Liver (tissue), 10 donors: ENCODE measurements at places on chromosomes 12 and 14.

- DNase-seq, result no peak
Measured at GRCh38 chr12:6277982-6278438, 32.5 kb upstream of the PLEKHG6 start.

DNA sequence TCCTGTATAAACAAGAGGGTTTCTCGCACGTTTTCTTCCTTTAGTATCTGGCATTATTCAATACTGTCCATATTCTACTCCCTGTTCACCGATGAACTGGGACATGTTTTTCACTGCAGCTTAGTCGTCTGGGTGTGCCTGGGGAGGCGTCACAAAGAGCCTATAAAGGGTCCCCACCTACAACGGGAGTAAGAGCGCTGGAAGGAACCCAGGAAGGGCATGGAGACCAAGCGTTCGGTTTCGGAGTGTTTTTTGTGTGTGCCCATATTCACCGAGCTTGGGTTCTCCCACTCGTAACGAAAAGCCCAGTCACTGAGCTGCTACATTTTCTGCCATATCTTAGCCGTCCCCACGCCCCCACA, 592 bp upstream of the USP15 start:
- no peak for DNase-seq

DNA sequence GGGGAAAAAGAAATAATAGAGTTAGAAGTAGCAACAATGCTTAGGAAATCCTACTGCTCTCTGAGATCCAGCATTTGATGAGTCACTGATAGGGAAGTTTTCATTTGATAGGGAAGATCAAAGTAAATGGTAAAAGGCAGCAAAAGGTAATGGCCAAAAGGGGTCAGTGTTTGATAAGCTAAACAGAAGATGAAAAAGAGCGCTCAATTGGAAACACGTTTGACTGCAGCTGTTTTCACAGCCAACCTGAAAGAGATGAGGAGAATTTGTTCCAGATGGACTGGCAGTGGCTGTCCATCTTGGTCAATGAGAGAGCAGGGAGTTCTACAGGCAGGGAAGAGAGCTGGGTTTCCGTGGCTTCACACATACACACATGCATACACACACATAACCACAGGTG, 264.2 kb downstream of the TMEM132C start:
- DNase-seq, result no peak

DNA sequence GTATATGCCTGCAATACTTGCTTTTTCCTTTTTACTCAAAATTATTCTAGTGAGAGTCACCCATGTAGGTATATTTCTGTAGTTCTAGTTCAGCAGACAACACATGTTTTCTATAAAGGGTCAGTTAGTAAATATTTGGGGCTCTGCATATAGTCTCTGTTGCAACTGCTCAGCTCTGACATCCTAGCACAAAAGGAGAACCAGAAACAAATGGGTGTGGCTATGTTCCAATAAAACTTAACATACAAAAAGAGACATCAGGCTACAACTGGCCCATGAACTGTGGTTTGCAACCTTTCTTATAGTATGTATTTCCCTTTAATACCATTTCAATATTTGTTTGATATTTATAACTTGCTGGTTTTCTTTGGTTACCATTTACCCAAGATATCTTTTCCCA, 11.9 kb downstream of the NT5DC3 start:
- DNase-seq, result no peak

- no peak for DNase-seq
Measured at GRCh38 chr14:95497561-95498011, 18.9 kb downstream of the SYNE3 start.

DNA sequence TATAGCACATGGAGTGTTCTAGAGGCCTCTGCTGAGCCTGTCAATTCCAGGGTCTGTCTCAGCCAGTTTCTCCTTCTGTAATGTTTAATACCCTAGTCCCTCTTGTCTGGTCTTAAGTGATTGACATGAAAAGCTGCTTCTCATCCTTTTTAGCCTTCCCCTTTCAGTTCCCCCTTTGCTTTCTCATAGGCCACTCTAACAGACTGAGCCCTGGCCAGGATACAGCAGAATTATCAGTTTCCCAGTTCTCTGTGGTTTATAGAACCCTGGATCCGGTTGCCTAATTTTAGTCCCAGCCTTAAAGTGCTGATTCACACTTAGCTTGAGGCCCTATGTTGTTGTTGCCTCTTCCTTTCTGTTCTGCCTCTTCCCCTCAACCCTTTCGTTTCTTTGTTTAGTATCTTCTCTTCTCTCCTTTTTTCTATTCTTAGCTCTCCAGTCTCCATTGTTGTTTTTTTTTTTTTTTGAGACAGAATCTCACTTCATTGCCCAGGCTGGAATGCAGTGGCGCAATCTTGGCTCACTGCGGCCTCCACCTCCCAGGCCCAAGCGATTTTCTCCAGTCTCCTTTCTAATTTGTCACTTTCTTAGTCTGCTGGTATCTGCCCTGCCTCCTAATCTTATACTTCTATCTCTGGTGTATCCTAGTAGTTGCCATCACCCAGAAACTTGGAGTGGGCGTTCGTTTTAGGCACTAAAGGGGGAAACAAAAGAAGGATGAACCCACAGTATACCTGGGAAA, 2.9 kb upstream of the BIN2 start:
- no peak for DNase-seq

- DNase-seq, result no peak
Measured at GRCh38 chr14:84090837-84091236, 1439.1 kb upstream of the FLRT2 start.

- DNase-seq, result no peak
Measured at GRCh38 chr12:50087995-50088394, 2.9 kb downstream of the SMARCD1 start.

DNA sequence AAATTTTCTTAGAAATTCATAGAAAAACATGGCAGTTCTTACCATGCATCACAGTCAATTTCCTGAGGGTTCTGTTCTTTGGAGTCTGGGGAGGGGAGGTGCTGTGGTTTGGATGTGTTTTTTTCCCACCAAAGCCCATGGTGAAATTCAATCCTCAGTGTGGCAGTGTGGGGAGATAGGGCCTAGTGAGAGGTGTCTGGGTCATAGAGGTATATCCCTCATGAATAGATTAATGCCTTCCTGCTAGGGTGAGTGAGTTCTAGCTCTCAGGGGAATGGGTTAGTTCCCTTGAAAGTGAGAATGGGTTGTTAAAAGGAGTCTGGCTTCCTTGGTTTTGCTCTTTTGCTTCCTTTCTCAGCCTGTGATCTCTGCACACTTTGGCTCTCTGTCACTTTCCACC, 277.8 kb downstream of the APAF1 start:
- no peak for DNase-seq

DNA sequence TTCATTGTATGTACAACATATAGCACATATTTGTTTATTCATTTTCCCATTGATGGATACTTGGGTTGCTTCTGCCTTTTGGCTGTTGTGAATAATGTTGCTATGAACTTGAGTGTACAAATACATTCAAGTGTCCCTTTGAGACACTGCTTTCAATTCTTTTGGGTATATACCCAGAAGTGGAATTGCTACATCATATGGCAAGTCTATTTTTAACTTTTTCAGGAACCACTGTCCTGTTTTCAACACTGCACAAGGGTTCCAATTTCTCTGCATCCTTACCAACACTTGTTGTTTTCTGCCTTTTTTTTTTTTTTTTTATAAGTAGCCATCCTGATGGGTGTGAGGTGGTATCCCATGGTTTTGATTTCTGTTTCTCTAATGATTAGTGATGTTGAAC, 15.9 kb downstream of the RBMS2 start:
- DNase-seq, result no peak

DNA sequence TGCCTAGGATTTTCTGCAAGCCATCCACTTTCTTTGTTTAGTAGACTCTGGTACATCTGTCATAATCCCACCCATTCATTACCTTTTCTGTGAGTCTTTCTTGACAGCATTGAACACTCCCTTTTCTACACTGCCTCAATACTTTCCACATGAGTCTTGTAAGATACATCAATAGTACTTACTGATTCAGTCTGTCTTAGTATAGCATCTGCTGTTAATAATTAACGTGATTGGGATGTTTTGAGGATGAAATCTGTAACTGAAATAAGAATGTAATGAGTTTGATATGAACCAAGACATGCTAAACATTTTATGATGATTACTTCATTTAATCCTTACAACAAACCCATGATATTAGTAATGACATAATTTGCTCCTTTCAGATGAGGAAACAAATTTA, 196.2 kb upstream of the FOXG1 start:
- DNase-seq, result no peak

DNA sequence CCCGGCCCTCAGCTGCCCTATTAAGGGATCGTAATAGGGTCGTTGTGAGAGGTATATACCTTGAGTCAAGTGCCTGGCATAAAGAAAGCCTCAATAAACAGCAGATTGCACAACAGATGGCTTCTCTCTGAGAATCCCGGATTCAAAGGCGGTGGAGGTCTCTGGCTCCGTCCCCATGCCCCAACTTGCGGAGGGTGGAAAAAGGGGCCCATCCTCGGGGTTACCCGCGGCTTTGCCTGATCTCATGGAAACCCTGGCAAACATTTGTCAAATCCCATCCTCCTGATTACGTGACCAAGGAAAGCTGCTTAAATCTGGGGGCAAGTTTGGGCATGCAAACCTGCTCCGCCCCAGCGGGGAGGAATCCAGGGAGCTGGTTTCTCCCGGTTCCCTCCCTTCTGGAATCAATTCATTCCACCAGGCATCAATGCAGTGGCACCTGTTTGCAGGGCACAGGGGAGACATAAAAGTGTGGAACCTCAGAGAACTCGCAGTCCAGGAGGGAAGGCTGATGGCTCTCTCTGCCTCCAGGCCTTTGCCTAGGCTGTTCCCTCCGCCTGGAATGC, 12.3 kb downstream of the TRPV4 start:
- DNase-seq, result no peak

- no peak for DNase-seq
Measured at GRCh38 chr14:68041876-68042354, 222.3 kb downstream of the RAD51B start.

- DNase-seq, result no peak
Measured at GRCh38 chr12:51702587-51702986, 111.6 kb downstream of the SCN8A start.

DNA sequence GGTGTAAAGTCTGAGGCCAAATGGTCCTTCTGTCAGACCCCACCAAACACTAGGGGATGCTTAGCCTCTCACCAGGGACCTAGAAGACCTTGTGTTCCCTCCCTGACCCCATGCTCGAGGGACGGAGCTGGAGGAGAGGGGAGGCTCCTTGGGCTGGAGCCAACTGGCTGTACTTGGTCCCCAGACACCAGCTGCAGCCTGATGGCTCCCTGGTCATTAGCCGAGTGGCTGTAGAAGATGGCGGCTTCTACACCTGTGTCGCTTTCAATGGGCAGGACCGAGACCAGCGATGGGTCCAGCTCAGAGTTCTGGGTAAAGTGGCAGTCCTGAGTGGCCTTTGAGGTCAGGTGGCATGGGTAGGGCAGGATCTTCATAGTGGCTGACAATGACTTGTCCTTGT, 29.0 kb downstream of the PAPLN start:
- no peak for DNase-seq

DNA sequence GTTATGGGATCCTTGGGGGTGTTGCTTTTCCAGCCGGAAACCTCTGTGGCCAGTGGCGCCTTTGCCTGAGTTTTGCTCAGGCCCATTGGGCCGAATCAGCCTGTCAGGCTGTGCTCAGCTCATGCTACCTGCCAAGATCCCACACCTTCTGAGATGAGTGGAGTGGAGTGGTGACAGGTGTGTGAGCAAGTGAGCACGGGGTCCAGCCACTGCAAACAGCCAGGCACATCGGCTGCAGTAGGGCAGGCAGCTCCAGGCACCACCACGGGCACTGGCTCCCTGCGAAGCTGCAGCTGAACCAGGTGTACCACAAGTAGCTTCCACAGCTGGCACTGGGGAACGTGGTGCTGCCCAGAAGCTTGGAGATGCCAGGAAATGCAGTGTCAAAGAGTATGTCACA, 21.1 kb upstream of the WDR89 start:
- no peak for DNase-seq

GRCh38 chr14:21498540-21499526, 12.3 kb downstream of the METTL3 start:
- no peak for DNase-seq

DNA sequence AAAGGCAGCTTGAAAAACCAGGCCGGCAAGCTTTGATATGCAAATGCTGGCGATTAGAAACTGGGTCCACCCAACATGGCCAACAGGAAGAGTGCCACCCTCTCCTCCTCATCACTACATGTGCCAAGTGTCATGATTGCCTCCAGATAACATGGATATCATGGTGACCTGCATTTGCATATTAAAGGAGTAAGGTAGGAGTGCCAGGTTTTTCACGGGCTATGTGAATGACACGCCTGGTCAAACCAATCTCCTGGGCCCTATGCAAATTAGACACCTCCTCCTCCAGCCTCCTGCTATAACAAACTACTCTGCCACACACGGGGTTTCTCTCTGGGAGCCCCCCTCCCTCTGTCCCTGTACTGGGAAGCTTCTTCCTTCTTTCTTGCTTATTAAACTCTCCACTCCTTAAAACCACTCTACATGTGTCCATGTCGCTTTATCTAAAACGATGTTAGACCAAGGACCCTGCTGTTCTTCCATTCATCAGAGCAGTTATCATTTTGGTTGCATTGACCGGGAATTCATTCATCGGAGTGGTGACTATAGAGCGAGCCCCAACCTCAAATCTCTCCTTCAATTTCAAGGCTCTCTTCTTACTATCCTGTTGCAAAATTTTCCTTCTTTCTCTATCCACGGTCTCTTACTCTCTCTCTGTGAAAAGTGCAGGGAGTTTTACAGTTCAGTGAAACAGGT, 27.5 kb downstream of the APOBEC1 start:
- DNase-seq, result no peak
